ENCODE measurements at places on chromosomes 3 and 15.

GRCh38 chr3:178901204-178901603, 170.4 kb downstream of the ZMAT3 start:
- ATAC-seq, result no peak

- ATAC-seq, result no peak
Measured at GRCh38 chr15:84731774-84732173, 15.8 kb upstream of the SEC11A start.

- no peak for ATAC-seq
Measured at GRCh38 chr3:113597596-113598354, 65.4 kb downstream of the SIDT1 start.

- ATAC-seq, result no peak
Measured at GRCh38 chr3:54345847-54346375, 223.6 kb downstream of the CACNA2D3 start.

GRCh38 chr15:74835312-74835823, 7.6 kb downstream of the ULK3 start:
- ATAC-seq, result peak; percentile 47

- ATAC-seq, result no peak
Measured at GRCh38 chr3:67381667-67382272, 272.6 kb downstream of the SUCLG2 start.

GRCh38 chr3:128112357-128112968, 11.1 kb downstream of the RUVBL1 start:
- ATAC-seq, result peak; percentile 43

DNA sequence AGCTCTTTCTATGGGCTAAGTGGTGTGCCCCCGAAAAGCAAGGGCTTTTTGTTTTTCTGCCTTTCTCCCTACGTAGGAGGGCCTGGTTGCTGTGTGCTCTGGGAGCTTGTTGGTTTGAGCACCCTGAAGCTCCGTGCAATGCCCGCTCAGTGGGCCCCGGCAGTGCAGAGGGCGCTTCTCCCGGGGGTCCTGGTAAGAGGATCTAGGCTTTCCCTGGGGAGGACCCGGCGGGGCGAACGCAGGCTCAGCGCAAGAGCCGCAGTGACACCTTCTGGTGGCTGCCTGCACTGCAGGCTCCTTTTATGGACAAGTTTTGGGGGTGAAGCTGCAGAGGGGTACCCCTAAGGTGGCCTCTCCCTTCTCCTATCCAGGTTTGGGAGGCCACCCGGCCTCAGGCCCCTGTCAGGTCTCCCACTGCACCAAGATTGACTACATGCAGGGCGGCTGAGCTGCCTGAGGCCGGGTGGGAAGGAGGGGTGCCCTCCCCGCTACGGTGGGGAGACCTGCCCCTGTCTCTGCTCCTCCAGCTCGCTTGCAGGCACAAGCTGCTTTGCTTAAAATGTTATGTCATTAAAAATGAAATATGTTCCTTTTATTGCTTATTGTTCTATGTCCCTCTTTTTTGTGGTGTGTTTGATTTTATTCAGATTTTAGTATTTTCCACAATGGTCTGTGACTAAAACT, 387.9 kb downstream of the GABRG3 start:
- no peak for ATAC-seq
